Activated T-helper 1 cell treated with anti-CD3 and anti-CD28 coated beads, Interleukin-12 subunit alpha, Interleukin-12 subunit beta, Interleukin-2, Interleukin-4 antibody, amounts not matched to agents 30 ng/mL and 10 ng/mL and 1 ng/mL, durations not matched to agents 14 hours and 24 hours and 36 hours (primary cell): ENCODE measurements at places on chromosomes 11 and 22. TPM values are rescaled to one million over a fixed set of nuclear protein-coding genes. Genes with fewer than 3 reads are reported as not detected.

OSBPL5 gene
- 1.6 and 1.9 TPM in 2 replicates for total RNA-seq

TNNI2 gene
- total RNA-seq: not detected in 2 replicates

PLEKHB1 gene
- 1.3 and 2.0 TPM in 2 replicates for total RNA-seq

BTG4 gene
- total RNA-seq: not detected in 2 replicates

CST6 gene
- total RNA-seq: 1.7 and 2.0 TPM in 2 replicates
